Vein endothelial cell (primary cell): ENCODE measurements at places on chromosomes 6 and 20. TPM values are rescaled to one million over a fixed set of nuclear protein-coding genes. Genes with fewer than 3 reads are reported as not detected.

ID1 gene
- total RNA-seq = 251 and 348 TPM in 2 replicates

WFDC12 gene
- total RNA-seq = not detected in 2 replicates

PRRT1 gene
- not detected in 2 replicates for total RNA-seq

RFX6 gene
- total RNA-seq = not detected in 2 replicates

CCDC170 gene
- total RNA-seq = under 0.01 and 0.57 TPM in 2 replicates

MYCT1 gene
- 143 and 181 TPM in 2 replicates for total RNA-seq

SAMD5 gene
- 1.3 and 8.8 TPM in 2 replicates for total RNA-seq

EDN1 gene
- total RNA-seq = 379 and 612 TPM in 2 replicates

CCN5 gene
- under 0.01 TPM in 1 of 2 replicates, not detected in the other for total RNA-seq

SLC17A1 gene
- total RNA-seq = not detected in 2 replicates

RGS19 gene
- total RNA-seq = 28.9 and 29.7 TPM in 2 replicates

SMPDL3A gene
- 4.2 and 6.4 TPM in 2 replicates for total RNA-seq

B3GAT2 gene
- 0.10 TPM in 1 of 2 replicates, not detected in the other for total RNA-seq

MBOAT1 gene
- 2.3 and 3.3 TPM in 2 replicates for total RNA-seq

BMP6 gene
- total RNA-seq = 163 and 246 TPM in 2 replicates

MUC21 gene
- not detected in 2 replicates for total RNA-seq

CLDN20 gene
- total RNA-seq = not detected in 2 replicates

HAO1 gene
- total RNA-seq = not detected in 2 replicates

KPNA5 gene
- total RNA-seq = 7.5 and 10.7 TPM in 2 replicates

RSPO3 gene
- 0.57 TPM in 1 of 2 replicates, not detected in the other for total RNA-seq

PRSS35 gene
- total RNA-seq = 0.33 TPM in 1 of 2 replicates, not detected in the other

ABCC10 gene
- 21.1 and 23.8 TPM in 2 replicates for total RNA-seq

SYS1 gene
- 27.7 and 37.9 TPM in 2 replicates for total RNA-seq

RIOK1 gene
- total RNA-seq = 11.1 and 16.9 TPM in 2 replicates

ZC2HC1B gene
- total RNA-seq = not detected in 2 replicates

NQO2 gene
- 16.1 and 18.6 TPM in 2 replicates for total RNA-seq

LAMA4 gene
- total RNA-seq = 792 and 828 TPM in 2 replicates

IL17F gene
- not detected in 2 replicates for total RNA-seq

TMEM170B gene
- 2.3 and 4.5 TPM in 2 replicates for total RNA-seq

EIF6 gene
- 140 and 151 TPM in 2 replicates for total RNA-seq

TENT5A gene
- total RNA-seq = 4.6 and 6.0 TPM in 2 replicates

GSTA2 gene
- total RNA-seq = not detected in 2 replicates

LY86 gene
- not detected in 2 replicates for total RNA-seq

TTK gene
- total RNA-seq = 9.5 and 18.6 TPM in 2 replicates

OR12D3 gene
- total RNA-seq = not detected in 2 replicates

EYS gene
- total RNA-seq = under 0.01 and 3.2 TPM in 2 replicates

ARMH2 gene
- not detected in 2 replicates for total RNA-seq

RBM24 gene
- total RNA-seq = 1.3 and 4.0 TPM in 2 replicates

MCHR2 gene
- not detected in 2 replicates for total RNA-seq

OPN5 gene
- total RNA-seq = not detected in 2 replicates

TRIM40 gene
- total RNA-seq = not detected in 2 replicates

PLCB4 gene
- 4.9 and 5.0 TPM in 2 replicates for total RNA-seq

SMLR1 gene
- total RNA-seq = not detected in 2 replicates

HLA-DMB gene
- total RNA-seq = 0.96 and 1.3 TPM in 2 replicates

OPRM1 gene
- not detected in 2 replicates for total RNA-seq

MYLK4 gene
- 0.65 and 1.1 TPM in 2 replicates for total RNA-seq

KCNK17 gene
- total RNA-seq = not detected in 2 replicates

VSX1 gene
- total RNA-seq = not detected in 2 replicates

IL17A gene
- not detected in 2 replicates for total RNA-seq

TAAR6 gene
- not detected in 2 replicates for total RNA-seq

MICAL1 gene
- total RNA-seq = 28.8 and 39.8 TPM in 2 replicates

REM1 gene
- under 0.01 and 0.38 TPM in 2 replicates for total RNA-seq

PTCHD4 gene
- total RNA-seq = 23.5 and 24.5 TPM in 2 replicates

CCN6 gene
- not detected in 2 replicates for total RNA-seq

SENP6 gene
- total RNA-seq = 87.2 and 122 TPM in 2 replicates

HLA-DOB gene
- under 0.01 and 0.19 TPM in 2 replicates for total RNA-seq

TFAP2A gene
- total RNA-seq = 0.10 TPM in 1 of 2 replicates, not detected in the other

DNMT3B gene
- total RNA-seq = 3.3 and 3.7 TPM in 2 replicates

TMEM14B gene
- total RNA-seq = 56.1 and 65.7 TPM in 2 replicates
